ENCODE measurements at places on chromosomes 5 and 9. TPM values are rescaled to one million over a fixed set of nuclear protein-coding genes. Genes with fewer than 3 reads are reported as not detected.

Gene SLC23A1
- 5.9 TPM for total RNA-seq

Gene ARID3C
- not detected for total RNA-seq

Gene RACK1
- total RNA-seq: 1,192 TPM

Gene PHF24
- total RNA-seq: 0.22 TPM

DNA sequence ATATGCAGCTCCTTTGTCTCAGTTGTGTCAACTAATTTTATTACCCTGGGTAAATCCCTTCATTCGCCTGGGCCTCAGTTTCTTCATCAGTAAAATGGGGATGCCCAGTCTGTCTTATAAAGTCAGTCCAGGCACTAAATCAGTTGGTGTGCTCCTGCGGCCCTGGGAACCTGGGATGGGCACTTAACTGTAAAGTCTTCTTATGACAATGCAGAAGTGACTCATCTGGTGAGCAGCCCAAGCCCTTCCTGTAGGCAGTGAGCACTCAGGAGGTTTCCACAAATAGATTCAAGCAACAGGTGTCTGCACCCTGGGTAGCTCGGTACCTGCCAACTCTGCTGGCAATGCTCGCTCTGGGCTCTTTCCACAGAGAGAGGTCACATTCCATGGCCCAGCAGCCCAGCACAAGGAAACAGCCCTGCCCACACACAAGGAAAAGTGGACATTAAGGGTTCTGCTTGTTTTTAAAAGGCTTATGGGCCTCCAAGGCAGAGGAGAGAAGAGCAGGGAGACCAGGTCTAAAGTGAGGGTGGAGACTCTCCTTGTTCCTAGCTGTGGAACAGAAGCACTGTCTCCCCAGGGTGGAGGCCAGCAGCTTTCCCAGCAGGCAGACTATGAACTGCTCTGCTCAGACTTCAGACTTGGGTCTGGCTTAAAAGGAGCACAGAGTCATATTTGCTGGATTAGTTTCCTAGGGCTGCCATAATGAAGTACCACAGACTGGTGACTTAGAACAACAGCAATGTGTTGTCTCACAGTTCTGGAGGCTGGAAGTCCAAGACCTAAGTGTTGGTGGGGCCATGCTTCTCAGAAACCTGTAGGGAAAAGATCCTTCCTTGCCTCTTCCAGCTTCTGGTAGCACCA, 89.7 kb upstream of the ADRA1B start:
- no peak for DNase-seq

DNA sequence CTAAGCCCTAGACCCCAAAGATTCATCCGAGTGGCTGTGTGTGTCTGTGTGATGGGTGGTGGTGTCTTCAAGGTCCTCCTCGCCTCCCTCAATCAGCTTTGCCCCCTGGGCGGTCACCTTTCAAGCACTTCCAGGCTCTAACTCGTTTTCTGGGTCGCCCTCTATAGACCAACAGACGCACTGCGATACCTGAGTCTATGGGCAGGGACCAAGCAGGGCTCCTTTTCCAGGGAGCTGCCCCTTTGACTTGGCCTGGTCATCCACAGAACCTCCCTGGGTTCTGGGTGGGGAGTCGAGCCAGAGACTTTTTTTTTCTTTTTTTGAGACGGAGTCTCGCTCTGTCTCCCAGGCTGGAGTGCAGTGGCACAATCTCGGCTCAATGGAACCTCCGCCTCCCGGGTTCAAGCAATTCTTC, 1.1 kb downstream of the SLC27A4 start:
- DNase-seq: peak; percentile 81

GRCh38 chr5:61275841-61276240, 56.2 kb upstream of the ZSWIM6 start:
- peak; percentile 54 for DNase-seq

DNA sequence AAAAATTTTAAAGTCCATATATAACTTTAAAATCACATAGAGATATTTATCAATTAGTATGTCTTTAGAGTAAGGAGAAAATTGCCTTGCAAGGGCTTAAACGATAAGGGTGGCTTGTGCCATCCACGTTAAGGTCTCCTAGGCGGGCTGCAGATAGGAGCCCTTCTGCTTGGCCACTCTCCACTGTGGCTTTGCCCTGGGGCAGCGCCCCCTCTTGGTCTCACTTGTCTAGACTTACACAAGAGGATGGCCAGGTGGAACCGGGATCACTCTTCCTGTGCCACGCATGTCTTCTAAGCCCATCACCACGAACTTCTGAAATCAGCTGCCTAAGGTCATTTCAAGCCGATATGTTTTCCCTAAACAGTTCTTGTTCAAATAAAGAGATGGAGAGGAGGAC, 2.9 kb downstream of the FPGS start:
- DNase-seq: no peak

GRCh38 chr5:149202910-149203451, 61.7 kb downstream of the ABLIM3 start:
- DNase-seq: no peak
